ENCODE measurements at places on chromosomes 6 and 20.
A peak's percentile ranks its signal among the peaks of the same experiment; 100 is the strongest.

DNA sequence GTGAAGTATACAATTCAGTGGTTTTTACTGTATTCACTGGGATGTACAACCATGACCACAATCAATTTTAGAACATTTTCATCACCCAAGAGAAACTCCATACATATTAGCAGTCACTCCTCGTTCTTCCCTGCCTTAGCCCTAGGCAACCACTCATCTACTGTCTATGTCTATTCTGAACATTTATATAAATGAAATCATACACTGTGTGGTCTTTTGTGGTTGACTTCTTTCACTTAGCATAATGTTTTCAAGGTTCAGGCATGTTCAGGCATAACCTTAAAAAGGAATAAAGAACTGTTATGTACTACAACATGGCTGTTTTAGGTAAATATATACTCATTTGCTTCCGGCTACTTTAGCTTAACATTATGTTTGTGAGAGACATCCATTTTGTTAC is 37.3 kb downstream of the BLTP3A start:
- DNase-seq = no peak

DNA sequence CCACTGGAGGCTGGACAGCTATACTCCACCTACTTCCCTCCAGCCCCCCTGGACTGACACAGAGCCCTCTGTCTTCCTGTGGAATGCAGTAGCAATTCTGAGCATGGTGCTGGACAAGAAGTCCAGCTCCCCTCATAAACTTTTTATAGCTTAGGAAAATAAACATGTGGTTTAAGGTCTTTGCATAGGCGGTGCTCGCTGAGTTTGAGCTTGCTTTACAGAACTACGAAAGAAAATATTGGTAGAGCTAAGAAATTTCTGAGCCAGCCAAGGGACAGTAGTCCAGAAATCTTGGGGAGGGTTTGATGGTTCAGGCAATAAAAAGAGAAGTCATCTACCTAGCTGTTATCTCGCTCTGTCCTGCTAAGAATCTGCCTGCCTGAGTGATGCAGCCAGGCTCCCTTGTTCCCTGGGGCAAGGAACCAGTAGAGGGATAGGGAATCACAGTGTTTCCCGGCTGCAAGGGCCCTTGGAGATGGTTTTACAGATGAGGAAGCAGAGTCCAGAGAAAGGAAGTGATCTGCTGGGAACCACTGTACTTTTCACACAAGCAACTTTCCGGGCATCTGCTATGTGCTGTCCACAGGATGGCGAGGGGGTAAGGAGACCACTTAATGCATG is 343.4 kb downstream of the CDC5L start:
- no peak for DNase-seq

DNA sequence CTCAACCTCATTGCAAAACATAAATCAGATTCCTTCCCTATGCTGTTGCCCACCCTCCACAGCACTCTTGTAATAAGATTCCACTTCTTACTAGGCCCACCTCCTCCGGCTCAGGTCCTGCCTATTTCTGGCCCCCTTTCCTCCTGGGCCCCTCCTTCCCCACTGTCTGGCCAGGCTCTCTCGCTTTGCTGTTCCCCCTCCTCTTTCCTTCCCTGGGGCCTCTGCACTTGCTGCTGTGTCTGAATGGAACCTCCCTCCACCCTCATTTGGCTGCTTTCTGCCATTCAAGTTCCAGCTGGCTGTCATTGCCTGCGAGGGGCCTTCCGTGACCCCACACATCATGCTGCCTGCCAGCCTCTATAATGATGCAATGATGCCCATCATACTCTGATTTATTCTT is 38.9 kb downstream of the ARHGAP40 start:
- peak; percentile 69 for DNase-seq

GRCh38 chr20:63148696-63149095 is 67.2 kb downstream of the YTHDF1 start:
- no peak for DNase-seq

DNA sequence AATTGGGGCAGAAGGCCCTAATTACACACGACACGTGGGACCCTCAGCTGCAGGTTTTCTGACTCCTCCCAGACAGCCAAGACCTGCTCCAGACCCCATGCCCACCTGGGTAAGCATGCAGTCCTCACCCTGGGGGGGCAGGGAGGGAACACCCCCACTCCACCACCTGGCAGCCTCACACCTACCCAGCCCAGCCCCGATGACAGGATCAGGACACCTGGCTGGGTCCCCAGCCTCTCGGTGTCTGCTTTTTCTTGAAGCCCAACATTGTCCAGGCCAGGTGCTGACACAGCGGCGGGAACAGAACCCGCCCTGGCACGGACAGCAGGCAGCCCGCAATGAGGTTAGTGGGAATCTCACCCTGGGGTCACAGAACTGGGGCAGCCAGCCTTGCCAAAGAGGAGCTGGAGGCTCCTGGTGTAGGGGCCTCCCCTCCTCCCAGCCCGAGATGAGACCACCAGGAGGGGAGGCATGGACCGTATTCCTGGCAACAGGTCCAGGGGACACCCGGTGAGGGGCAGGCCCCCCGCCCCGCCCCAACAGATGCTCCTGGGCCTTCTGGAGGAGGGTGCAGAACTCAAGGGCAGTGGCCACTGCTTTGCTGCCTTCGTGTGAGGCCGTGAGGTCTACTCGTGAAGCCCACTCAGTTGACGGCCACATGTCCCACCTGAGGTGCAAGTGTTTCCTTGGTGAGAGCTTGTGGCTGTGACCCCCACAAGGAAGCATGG is 103.8 kb downstream of the DLL1 start:
- DNase-seq = no peak

- no peak for DNase-seq
These were observed 196.4 kb upstream of the CCN2 start for GRCh38 chr6:132147530-132148011.

All from retina (tissue), 1 donor.